ENCODE measurements at places on chromosomes 5 and 9.

- peak; percentile 48 for DNase-seq
These were observed 118.7 kb upstream of the CCDC112 start for GRCh38 chr5:115415143-115415491.

DNA sequence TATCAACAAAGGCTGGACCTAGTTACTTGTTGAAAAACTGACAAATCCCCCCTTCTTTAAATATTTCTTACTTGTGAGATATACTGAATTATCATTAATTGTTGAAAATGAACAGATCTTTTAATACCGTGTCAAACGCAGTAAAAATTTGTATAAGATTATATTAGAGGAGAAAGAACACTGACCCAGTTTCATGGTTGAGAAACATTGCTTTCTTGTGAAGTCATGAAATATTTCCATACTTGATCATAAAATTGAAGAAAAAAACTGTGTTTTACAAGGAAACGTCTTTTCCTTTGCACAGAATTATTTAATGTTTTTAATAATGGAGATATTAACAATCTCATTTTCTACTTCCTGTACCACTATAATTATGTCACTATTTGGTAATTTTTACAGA, 45.8 kb downstream of the MOCS2 start:
- peak; percentile 17 for DNase-seq

- peak; percentile 94 for DNase-seq
These were observed 50.0 kb upstream of the GOLPH3 start for GRCh38 chr5:32223972-32224609.

DNA sequence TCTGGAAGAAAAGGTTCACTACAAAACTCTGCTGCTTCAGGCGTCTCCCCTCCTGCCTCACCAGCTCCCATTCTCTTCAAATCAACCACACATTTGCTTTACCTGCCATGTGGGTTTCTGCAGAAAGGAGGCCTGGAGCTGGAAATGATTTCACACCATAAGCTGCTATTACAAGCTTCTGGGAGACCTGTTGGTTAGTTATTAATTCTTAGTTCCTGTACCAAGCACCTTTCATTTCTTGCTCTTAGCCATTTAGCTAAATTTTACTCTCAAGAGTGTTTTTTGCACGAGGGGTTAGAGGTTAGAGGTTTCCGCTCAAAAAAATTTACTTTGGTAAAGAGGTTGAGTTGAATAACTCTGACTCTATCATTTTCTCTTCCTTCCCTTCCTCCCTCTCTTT, 70.3 kb downstream of the MAP1B start:
- DNase-seq, result no peak

DNA sequence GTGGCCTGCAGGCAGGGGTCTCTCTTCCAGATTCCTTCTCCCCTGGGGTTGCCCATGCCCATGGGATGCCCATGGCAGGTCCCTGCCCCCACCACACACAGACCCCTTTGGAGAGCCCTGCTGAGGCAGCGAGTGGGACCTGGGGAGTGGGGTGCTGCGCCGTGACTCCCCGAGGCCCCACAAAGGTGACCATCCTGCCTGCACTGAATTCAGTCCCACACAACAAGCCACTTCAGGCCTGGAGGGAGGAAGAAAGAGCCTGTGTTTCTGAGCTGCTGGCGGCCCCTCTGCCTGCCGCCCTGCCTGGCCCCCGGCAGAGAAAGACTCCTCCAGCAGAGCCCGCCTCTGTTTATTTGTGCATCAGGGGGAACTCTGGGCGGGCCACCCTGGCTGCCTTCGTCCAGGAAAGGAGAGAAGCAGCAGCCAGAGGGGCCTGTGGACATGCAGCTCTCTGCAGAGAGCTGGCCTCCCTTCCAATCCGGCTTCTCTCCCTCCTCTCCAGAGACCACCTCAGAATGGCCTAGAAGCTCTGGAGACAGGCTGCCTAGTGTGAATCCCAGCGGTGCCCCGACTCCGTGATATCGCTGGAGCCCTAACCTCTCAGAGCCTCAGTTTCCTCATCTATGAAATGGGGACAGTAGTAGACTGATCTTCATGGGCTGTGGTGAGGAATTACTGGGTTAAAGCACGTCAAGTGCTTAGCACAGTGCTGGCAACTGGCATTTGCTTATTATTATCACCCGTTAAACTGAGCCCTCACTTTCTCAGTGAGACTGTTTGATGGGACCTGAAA, 72.9 kb downstream of the COL27A1 start:
- DNase-seq, result no peak

- no peak for DNase-seq
These were observed 6.8 kb downstream of the PHF19 start for GRCh38 chr9:120870206-120870605.

- DNase-seq, result peak; percentile 79
These were observed 40.0 kb downstream of the CPLANE1 start for GRCh38 chr5:37208883-37209797.

- DNase-seq, result no peak
These were observed 53.8 kb upstream of the CLINT1 start for GRCh38 chr5:157912621-157913325.

GRCh38 chr9:2065704-2066103, 50.6 kb downstream of the SMARCA2 start:
- no peak for DNase-seq

DNA sequence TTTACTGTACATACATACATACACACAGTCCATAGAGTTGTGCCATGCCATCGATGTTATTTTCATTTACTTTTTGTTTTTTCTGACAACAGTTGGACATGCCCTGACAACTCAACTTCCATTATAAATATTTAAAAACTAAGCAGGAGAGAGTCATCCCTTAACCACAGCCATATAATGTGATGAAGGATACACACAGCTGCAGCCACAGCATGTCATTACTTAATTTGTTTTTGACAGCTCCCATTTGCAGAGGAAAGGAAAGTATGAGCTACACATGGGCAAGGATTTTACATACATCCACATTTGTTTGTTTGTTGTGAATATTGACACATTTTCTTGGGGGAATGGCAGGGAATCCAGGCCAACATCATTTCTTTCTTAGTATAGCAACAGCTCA, 91.5 kb upstream of the TUT7 start:
- DNase-seq, result no peak

DNA sequence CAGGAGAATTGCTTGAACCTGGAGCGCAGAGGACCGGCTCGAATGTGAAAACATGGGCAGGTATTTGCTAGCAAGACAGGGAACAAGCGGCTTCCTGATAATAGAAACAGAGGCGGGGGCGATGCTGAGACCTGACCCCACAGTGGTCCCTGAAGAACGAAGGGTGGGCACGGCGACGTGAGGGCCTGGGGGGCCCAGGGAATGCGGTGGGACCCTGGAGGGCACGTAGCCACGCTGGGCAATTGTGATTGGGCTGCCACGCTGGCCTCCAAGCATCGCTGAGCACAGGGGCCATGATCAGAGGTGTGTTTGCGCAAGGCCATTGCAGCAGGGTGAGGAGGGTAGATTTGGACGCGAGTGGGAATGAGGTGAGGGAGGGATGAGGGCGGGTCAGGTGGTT, 30.7 kb downstream of the MED10 start:
- DNase-seq, result no peak

DNA sequence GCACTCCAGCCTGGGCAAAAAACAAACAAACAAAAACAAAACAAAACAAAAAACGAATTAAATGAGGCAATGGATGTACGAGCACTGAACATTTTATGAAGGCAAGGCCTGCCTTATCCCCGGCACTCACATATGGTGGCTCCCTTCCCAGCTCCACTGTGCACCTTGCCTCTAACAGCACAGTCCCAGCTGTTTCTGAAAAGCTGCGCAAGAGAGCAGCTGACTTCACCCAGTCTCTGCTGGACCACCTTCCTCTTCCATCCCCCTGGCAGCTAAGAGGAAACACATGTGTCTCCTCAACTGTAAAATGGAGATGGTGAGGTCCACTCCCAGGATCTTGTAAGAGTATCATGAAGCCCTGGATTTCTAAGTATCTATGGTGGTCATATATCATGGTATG, 100.7 kb downstream of the KLF4 start:
- DNase-seq, result no peak

- no peak for DNase-seq
These were observed 89.2 kb downstream of the PDE6A start for GRCh38 chr5:149855366-149855765.

DNA sequence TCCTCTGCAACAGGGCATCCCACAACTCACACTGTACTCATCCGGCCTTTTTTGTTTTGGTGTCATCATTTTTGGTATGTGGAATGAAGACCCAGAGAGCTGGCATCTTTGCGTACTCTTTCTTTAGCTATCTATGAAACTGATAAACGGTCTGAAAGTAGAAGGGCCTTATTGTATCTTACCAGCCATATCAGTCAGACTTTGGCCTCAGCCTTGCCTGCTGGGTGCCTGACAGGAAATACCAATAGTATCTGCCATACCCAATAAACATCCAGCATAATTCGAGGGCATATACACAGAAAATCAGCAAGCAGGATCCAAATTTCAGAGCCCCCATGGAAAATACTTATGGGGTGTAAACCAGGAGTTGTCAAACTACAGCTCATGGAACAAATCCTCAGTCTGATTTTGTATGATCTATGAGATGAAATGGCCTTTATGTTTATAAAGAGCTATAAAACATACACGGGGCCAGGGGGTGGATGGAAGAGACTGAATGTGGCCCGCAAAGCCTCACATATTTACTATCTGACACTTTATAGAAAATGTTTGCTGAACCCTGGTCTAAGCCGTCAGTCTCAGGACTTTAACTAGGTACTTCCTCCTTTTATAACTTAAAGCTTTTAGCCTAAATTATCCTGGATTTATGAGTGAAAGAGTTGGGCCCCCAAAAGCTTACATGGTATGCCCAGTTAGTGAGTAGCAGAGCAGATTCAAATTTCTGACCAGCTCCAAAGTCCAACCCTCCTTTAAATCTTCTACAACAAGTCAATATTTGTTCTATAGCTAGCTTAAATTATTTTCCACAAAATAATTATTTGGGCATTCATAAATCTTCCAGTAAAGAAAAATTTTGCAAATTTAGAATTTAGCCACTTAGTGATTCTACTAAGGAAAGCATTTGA, 308.0 kb upstream of the PUM3 start:
- no peak for DNase-seq

DNA sequence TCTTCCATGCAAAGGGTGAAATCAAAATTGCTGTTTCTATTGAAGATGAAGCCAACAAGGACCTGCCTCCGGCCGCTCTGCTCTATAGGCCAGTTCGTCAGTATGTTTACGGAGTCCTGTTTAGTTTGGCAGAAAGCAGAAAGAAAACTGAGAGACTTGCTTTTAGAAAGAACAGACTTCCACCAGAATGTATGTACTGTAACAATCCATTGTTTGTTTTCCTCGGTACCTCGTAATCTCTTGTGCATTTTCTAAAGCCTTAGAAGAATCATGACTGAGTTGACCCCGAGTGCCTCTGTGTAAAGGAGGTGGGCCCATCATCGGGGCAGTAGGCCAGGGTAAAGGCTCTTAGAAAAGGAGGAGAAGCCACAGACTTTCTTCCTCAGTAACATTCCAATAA, 44.2 kb upstream of the PHF2 start:
- DNase-seq, result no peak

GRCh38 chr9:94643176-94643575, 3.9 kb upstream of the FBP1 start:
- no peak for DNase-seq

DNA sequence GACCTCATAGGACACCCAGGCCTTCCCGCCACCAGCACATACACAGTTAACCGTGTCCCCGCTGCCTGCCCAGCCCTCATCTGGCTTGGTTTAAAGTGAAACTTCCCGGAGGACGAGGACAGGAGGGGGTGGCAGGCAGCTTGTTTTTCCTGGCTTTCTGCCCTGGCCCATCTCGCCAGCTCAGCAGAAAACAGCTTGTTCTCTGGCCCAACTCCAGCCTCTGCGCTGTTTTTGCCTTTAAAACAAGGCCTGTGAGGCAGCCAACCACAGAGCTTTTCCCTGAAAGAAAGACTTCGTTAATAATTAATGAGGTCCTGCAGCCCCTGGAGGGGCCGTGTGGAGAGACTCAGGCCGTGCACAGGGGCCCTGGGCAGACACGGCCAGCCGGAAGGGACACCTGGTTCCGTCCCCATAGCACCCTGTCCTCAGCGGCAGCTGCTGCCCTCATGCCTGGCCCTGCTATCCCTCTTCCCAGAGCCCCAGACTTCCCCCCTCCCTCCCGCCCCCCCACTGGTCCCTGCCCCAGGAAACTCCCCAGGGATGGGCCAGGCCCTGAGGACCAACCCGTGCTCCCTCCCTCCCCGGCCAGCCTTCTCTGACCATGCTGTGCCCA, 108.7 kb downstream of the RXRA start:
- peak; percentile 97 for DNase-seq

DNA sequence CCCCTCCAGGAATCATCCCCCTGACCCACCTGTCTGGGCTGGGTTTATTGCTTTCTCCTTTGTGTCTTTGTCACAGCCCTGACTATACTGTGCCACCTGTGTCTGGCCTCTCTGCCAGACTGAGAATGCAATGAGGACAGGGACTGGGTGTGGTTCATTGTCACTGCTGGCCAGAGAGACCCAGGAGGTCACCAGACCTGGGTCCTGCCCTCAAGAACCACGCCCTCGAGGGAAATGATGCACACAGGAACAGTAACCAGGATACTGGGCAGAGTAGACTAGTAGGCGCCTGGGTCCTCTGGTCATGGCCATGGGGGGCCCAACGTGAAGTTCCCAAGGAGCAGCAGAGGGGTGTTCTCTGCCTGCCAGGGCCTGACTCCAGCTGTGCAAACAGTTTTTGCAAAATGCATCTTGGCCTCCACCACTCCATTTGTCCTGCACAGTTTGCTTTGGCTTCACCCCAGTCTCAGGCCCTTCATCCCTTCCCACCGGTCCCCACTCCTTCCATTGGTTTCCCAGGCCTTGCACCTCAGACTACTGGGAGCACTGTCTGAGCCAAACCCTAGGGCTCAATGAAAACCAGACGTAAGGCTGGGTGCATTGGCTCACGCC, 17.8 kb downstream of the RGS3 start:
- DNase-seq, result no peak

DNA sequence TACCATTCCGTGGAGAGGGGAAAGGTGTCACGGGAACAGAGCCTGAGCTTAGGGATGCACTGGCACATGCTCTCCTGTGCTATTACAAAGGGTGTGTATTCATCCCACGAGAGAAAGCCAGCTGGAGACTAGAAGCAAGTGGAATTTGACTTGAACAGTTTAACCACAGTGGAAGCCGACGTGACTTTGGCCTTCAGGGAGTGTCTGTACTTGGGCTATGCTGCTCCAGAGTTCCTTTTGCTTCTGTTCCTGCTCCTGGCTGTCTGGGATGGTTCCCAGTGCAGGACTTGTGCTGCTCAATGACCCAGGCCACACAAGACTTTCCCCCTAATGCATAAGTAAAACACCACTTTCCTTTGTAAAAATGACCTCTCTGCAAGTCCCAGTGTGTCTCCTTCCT, 7.9 kb upstream of the NFIL3 start:
- no peak for DNase-seq

- DNase-seq, result peak; percentile 37
These were observed 47.8 kb upstream of the JADE2 start for GRCh38 chr5:134477462-134478245.

DNA sequence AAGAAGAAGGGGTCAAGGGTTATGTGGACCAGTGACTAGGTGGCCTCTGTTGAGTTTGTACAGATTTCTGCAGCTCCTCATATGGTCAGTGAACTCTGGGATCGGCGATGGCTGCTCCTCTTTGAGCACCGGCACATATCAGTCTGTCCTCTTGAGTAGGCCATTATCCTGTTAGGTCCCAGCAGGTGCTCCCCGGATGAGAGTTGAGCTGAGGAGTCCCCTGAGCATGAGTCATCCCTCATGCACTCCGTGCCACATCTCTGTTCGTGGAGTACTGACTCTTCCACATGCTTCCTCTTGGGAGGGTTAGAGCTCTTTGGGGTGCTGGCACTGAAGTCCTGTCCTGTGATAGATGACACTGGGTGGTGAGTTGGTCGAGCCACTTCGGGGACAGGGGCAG, 143.7 kb downstream of the PTTG1 start:
- DNase-seq, result no peak

Data from EH (cell line).